ENCODE measurements at places on chromosomes 11 and 22.

DNA sequence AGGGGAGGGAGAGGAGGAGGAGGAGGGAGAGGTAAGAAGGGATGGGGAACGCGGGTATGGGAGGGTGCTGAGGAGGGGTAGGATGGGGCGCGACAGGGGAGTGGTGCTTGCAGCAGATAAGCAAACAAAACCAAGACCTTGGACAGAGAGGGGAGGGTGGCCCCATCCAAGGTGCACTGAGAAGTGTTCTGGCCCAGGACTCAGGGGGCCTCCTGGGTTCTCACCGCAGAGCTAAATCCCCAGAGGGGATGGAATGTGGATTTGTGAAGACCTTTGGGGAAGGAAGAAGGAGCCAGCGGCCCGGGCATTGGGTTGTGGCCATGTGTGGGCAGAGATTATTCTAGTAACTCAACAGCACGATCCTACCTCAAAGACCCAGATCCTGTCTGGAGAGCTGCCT, 90.9 kb upstream of the LINC01488 start:
- DNase-seq = no peak

GRCh38 chr11:3189196-3189843, 24.2 kb upstream of the OSBPL5 start:
- DNase-seq = no peak

- DNase-seq = no peak
Observed at GRCh38 chr22:32644252-32645100, 157.0 kb upstream of the TIMP3 start.

- no peak for DNase-seq
Observed at GRCh38 chr22:32777987-32778386, 23.5 kb upstream of the TIMP3 start.

GRCh38 chr11:93487032-93487483, 56.1 kb downstream of the SMCO4 start:
- no peak for DNase-seq

Measured in AG09319 (cell line).